Inflammatory macrophage (primary cell): ENCODE measurements at places on chromosomes 7 and 10.
A peak's percentile ranks its signal among the peaks of the same experiment; 100 is the strongest.

DNA sequence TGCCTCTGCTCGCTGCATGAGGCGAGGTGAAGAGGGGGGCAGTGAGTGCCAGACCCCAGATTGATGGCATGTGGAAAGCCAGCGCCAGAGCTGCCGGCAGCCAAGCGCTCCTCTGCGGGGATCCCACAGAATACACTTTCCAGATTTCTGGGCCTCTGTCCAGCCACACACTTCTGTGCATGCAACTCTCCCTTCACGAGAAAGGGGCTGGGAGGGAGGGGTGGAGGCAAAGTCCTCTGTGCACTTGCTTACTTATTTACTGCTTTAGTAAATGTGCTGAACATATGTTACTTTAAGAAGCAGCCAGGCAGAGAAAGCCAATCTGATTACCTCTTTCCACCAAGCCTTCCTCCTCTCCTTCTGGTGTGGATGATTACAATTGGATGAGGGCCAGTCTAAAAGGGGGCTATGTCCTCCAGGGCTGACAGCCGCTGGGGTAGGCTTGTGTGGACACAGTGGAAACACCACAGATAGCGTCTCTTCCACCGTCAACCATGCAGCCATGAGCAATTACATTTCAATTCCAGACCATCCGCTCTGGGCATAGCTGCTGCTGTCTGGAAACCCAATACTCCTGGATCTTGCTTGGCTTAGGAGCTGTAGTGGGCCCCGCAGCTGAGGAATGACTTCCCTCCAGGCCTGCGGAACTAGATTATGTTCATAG is 322.8 kb upstream of the ANKRD30A start:
- no peak for DNase-seq

DNA sequence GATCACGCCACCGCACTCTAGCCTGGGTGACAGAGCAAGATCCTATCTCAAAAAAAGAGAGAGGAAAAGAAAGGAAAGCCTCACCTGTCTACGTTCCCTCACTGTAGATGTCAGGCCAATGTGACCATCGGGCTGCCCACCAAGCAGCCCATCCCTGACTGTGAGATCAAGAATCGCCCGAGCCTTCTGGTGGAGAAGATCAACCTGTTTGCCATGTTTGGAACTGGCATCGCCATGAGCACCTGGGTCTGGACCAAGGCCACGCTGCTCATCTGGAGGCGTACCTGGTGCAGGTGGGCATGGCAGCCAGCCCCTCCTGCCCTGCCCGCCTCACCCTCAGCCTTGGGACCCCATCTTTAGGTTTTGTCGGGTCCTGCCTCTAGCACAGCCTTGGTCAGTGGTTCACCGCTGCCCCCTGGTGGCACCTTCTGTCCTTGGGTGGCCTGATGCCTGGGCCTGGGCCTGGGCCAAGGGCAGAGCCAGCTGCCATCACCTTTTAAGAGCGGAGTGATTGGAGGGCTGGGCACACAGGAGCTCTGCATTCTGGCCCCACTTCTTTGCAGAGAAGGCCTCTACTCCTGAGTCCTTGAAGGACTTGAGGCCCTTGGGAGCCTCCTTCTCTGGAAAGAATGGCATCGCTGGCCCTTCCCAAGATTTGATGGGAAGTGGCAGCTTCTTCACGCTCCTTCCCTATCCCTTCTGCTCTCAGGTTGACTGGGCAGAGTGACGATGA is 14.4 kb upstream of the AHCYL2 start:
- peak; percentile 70 for DNase-seq

GRCh38 chr7:20083781-20084180 is 133.4 kb downstream of the MACC1 start:
- peak; percentile 72 for DNase-seq

GRCh38 chr10:68423522-68423921 is 16.4 kb upstream of the RUFY2 start:
- no peak for DNase-seq
